Stimulated activated CD4-positive, alpha-beta T cell treated with anti-CD3 and anti-CD28 coated beads, TNF-alpha, amount 100 ng/mL, for 48 hours (primary cell): ENCODE measurements at places on chromosomes 5 and 9.
A peak's percentile ranks its signal among the peaks of the same experiment; 100 is the strongest.

GRCh38 chr9:114487607-114488300, 17.5 kb downstream of the WHRN start:
- DNase-seq, result peak; percentile 57

DNA sequence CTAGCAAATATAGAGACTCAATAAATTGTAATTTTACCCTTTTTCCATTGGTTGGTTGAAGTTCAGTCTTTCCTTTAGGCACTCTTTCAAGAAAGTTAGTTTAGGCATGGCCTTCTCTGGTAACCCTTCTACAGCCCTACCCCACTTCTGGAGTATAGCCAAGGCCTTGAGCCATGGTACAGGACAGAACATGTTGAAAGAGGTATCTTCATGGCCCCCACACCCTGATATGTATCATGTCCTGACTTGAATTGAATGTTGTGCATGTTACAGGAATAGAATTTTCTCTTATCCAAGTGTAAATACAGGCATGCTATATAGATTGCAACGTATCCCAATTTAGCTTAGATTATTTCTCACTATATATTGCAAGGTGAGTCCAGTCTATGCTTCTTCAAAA, 175.6 kb downstream of the CD180 start:
- no peak for DNase-seq

DNA sequence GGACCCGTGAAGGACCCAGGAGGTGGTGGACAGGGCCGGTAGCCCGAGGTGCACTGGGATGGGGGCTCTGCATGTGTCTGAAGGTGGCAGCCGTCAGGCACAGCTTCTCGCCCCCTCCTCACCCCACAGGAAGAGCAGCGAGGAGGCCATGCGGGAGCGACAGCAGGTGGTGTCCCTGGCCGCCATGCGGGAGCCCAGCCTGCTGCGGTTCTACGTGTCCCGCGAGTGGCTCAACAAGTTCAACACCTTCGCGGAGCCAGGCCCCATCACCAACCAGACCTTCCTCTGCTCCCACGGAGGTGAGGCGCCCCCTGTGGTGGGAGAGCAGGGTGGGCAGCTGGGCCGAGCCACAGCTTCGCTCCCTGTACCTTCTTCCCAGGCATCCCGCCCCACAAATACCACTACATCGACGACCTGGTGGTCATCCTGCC, 39.9 kb downstream of the USP20 start:
- DNase-seq, result no peak

- no peak for DNase-seq
These were observed 24.1 kb downstream of the ITK start for GRCh38 chr5:157204765-157205164.

DNA sequence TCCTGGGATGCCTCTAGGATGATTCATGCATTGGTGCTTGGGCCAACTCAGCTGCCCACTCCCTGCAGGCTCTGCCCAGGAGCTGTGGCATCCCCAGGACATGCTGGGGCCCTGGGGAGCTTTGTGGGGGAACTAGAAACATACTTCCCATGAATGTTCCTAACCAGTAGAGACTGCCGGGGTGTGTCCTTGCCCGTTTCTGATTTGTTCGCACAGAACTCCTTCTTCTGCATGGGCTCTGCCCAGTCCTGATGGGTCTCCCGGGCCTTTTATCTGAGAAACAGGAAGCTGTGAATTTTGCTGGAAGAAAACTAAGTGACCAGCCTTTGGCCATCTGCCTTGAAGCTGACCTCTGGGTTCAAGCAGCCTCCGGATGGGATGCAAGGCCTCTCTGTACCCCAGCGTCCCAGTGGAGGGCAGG, 71.6 kb upstream of the RNU6ATAC start:
- no peak for DNase-seq

- DNase-seq, result no peak
These were observed 391.5 kb upstream of the SMC2 start for GRCh38 chr9:103702572-103702971.

- DNase-seq, result no peak
These were observed 58.6 kb upstream of the LMNB1 start for GRCh38 chr5:126718236-126718868.

GRCh38 chr5:35677878-35678277, 60.2 kb downstream of the SPEF2 start:
- no peak for DNase-seq

DNA sequence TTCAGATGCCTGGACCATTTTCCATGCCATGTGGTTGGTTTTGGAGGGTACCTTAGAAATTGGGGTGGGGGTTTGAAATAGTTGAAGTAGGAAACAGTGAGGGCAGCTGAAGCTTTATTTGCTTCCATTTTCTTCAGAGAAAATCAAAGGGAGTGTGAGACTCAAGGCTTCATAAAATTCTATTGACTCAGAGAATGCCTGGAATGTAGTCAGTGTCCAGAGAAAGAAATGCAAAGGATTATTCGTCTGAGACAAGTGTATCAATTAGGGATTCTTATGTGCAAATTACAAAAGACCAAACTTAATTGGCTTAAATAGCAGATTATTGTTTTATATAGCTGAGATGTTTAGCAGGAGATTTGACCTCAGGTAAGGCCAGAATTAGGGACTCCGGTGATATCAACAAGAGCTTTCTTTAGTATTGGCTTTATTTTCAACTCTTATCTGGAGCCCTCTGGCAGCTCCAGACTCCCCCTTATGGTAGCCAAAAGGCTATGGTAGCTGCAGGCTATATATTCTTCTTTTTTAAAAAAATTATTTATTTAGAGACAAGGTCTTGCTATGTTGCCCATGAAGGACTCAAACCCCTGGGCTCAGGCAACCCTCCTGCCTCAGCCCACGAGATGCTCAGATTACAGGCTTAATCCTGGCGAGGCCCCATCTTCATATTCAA, 38.9 kb downstream of the PTTG1 start:
- no peak for DNase-seq

- DNase-seq, result no peak
These were observed 66.8 kb downstream of the APBA1 start for GRCh38 chr9:69605406-69605805.

DNA sequence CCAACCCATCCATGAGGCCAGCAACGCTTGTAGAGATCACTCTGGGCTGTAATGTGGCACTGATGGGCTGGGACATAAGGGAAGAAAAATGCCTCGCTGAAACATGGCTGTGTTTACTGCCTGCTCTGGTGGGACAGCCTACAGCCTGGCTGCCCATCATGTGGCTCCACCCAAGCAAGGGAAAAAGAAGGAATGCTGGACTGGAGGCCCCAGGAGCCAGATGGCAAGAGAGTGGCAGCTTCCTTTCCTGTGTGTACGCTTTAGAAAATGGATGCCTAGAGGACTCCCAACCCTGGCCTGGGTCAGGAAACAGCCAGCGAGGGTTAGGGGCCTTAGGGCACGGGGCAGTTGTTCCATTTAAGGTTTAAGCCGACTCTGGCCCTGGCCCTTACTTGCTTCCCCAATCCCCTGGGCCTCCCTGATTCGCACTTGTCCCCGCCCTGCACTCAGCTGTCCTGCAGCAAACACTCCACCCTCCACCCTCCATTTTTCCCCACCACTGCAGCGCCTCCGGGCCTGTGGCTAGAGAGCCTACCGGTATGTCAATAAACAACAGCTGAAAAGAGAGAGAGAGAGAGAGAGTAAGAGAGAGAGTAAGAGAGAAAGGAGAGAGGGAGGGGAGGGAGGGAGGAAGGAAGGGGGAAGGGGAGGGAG, 819.4 kb downstream of the SEMA5A start:
- no peak for DNase-seq

- no peak for DNase-seq
These were observed 35.7 kb upstream of the LURAP1L start for GRCh38 chr9:12739014-12739652.

DNA sequence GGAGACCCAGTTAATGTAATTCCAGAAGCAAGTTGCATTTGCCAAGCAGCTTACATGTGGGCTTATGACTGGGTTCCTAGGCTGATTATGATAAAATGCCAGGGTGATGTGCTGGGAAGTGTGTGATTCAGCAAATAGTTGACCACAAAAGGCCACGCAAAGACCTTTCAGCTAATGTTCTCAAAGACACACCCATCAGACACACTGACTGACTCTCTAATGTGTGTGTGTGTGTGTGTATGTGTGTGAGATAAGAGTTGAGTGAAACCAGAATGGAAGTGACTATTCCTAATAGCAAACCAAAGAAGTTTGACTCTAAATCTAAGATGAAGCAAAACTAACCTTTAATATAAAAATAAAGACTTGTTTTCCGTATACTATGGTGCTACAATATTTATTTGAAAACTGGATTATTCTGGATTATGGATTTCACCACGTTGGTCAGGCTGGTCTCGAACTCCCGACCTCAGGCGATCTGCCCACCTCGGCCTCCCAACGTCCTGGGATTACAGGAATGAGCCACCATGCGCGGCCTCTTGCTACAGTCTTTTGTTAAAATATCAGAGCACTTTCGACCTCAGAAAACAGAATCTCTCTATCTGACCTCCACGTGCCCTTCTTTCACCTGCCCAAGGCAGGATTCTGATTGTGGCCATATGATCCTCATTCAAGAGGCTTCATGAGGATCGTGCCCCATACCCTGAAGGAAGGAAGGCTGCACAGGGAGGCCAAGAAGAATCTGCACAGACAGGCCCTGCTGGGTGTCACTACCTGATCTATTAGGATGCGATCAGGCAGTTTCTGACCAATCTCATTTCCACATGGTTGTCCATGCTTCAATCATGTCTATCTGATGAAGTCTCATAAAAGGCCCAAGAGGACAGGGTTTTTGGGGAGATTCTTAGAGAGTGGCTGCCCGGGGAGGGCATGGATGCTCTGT, 75.6 kb downstream of the USP20 start:
- no peak for DNase-seq

DNA sequence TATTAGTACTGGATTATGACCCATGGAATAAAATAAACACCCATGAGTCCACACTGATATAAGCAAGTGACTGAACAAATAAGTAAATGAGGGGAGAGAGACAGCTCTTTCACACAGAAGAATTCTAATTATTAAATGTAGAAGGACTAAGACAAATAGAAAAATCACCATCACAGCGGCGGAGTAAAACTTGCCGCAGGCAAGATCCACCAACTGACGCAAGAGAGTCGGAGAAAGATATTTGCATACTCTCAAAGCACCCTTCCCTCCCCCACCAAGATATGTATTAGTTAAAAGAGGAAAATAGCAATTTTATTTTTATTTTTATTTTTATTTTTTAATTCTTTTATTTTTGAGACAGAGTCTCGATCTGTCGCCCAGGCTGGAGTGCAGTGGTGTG, 14.6 kb upstream of the N4BP3 start:
- no peak for DNase-seq

- no peak for DNase-seq
These were observed 442.5 kb downstream of the SPATA31D1 start for GRCh38 chr9:82431121-82431520.

- DNase-seq, result no peak
These were observed 45.5 kb downstream of the RXRA start for GRCh38 chr9:134371731-134372130.

GRCh38 chr5:55993013-55993412, 1.8 kb downstream of the IL6ST start:
- no peak for DNase-seq
